ENCODE measurements at places on chromosomes 5 and 9.
A peak's percentile ranks its signal among the peaks of the same experiment; 100 is the strongest.

DNA sequence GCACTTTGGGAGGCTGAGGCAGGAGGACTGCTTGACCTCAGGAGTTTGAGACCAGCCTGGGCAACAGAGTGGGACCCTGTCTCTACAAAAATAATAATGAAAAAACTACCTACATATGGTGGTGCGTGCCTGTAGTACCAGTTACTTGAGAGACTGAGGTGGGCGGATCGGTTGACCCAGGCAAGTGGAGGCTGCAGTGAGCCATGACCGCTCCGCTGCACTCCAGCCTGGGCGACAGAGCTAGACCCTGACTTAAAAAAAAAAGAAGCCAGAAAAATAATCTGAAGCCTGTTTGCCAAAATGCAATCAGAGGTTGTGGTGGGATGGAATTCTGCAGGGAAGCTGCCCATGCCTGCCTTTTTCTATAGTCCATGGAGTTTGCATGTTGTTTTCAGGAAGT, 50.4 kb upstream of the GGTA1 start:
- DNase-seq: no peak

DNA sequence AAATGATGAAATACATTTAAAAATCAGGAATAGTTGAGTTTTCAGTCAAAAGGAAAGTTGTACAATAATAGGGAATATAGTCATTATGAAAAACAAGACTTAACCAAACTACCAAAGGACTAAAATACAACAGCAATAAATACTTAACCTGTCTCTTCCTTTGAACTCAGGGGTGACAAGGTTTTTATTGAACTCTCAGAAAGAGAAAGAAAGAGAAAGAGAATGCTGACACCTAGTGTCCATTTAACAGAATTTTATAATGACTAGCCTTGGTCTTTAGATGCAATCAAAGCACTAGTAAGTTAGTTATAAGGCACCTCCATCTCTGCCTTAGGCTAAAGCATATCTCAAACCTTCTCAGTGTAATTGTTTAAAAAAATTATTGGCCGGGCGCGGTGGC, 47.5 kb downstream of the UIMC1 start:
- DNase-seq: peak; percentile 64

DNA sequence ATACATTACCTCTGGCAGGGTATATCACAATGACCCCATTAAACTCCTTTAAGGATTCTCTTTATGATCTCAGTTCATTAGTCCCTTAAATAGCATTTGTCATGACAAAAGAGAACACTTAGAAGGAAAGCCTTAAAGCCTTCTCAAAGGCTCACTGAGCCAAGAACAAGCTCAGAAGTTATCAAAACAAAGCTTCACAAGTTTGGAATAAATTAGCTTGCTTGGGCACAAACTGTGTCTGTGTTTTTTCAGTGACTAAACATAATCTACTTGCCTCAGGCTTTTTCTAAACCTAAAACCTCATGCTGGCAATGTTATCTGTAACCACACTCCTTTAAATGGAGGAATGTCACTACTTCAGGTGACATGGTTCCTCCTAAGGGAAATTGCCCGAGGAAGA, 1114.9 kb upstream of the C9orf72 start:
- no peak for DNase-seq

- no peak for DNase-seq
These were observed 140.8 kb downstream of the COL23A1 start for GRCh38 chr5:178449163-178450070.

GRCh38 chr9:127333221-127334064, 63.5 kb upstream of the SLC2A8 start:
- DNase-seq: no peak

DNA sequence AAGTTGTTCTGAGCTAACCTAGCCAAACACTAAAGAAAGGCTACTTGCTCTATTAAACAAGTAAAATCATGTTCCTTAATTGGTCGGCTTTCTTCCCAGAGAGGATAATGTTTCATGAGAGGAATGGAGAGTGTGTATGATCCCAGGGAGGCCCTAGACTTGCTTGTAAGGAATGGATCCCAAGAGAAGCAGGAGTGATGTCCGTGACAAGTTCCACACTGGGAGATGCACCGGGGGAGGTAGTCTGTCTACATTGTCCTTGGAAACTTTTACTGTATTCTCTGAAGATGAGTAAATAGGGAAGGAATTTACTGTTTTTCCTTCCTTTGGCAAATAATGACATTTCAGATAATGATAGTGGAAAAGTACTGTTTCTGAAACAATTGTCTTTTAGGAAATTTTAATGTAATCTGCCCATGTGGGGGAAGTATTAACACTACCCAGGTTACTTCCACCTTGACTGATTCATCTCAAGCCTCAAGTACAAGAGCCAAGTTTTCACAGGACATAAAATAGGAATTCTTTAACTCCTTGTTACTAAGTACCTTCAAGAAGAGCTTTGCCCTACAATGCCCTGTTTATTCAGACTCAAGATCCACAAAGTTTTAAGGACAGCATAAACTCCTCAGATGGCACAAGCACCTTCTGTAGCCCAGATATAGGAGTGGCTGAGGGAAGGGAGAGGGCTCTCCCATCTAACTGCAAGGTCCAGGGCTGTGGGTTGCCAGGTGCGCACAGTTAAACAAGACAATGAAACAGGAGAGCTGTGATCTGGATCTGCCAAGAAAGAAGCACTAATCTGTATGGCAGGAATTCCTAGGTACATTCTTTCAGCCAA, 152.1 kb downstream of the GNA14 start:
- DNase-seq: no peak

Data from SHP77 (cell line).